ENCODE measurements at places on chromosomes 3 and 15.

DNA sequence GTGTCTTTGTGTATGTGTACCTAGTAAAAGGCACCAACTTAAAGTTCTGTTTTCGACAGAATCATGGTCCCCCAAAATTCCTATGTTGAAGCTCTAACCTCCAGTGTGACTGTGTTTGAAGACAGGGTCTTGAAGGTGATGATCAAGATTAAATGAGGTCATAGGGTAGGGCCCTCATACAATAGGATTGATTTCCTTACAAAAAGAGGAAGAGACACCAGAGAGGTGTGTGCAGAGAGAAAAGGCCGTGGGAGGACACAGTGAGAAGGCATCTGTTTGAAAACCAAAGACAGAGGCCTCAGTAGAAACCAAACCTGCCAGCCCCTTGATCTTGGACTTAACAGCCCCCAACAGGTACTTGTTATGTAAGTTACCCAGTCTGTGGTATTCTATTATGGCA lies 52.0 kb upstream of the CORO2B start:
- no peak for DNase-seq

DNA sequence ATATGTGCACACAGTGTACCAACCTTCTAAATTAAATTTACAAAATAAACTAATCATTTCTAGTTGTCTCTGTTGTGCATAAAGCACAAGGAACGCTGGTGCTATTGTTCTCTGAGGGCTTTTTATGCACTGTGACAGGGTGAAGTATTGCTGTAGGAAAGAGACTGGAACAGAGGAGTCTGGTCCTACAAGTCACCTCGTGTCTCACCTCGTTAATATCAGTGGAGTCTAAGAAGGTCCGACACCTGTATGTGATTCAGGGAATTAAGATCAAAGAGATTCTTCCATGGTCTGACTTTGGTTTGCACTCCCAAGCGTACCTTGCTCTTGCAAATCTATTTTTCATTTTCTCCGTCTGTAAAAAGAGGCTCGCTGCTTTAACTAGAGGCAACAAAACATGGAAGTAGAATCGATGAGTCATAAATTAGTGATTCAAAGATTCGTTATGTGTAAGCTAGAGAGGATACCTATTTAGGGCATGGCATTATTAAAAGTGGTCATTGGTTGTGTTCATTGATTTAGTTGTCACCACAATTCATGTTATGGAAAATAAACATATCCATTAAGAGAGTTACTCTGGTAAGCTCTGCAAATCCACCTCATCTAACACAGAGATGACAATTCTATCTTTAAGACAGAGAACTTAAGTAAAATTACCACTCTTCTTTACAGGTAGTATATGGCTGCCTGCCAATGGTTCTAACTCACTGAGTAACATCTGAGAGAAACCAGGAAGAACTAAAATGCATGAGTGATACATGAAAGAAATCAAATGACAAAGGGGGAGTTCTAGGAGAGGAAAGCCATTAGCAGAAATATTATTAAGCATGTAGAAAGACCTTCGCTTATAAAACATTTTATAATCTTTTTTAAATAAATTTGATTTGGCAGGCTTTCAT lies 219.4 kb upstream of the GBE1 start:
- DNase-seq: no peak

GRCh38 chr15:62491642-62492041 lies 326.6 kb upstream of the C2CD4B start:
- no peak for DNase-seq

DNA sequence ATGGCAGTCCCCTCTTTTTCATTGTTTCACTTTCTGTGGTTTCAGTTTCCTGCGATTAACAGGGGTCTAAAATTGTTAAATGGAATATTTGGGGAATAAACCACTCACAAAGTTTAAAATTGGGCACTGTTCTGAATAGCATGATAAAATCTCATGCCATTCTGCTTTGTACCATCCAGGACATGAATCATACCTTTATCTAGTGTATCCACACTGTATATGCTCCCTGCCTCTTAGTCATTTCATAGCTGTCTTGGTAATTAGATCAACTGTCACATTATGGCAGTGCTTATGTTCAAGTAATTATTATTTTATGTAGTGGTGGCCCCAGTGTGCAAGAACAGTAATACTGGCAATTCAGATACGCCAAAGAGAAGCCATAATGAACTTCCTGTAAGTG lies 734.5 kb downstream of the ZPLD1 start:
- DNase-seq: no peak

DNA sequence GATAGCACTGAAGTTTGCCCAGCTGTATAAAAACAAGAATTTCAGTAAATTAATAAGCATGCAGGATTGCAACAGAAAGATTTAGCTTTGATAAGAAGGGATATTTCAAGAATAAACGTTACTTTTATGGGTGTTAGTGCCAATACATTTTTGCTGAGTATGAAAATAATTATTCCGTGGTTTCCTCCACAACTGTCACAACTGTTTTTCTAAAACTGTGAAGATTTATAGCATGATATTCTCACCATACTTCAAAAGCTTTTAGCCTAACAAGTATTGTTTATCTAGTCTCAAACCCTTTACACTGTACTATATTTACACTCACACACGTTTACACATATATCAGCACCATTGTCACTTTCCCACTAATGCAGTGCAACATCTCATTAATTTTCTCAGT lies 200.5 kb downstream of the TPRG1 start:
- DNase-seq: no peak

DNA sequence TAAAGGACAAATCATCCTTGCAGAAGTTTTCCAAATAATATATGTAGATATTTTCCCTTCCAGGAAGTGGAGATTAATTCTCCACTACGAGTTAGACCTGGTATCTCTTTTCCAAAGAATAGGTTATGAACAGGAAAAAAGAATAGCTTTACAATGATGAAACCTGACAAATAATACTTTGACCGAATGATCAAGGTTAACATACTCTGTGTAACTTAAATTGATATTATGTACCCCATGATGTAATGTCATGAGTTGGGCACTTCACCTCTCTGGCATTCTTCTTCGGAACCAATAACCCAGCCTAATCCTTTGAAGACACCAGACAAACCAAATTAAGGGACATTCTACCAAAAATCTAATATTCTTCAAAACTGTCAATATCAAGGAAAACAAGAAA lies 48.7 kb upstream of the CNTN3 start:
- no peak for DNase-seq

- DNase-seq: no peak
These were observed 86.1 kb downstream of the SAMMSON start for GRCh38 chr3:70085613-70086012.

DNA sequence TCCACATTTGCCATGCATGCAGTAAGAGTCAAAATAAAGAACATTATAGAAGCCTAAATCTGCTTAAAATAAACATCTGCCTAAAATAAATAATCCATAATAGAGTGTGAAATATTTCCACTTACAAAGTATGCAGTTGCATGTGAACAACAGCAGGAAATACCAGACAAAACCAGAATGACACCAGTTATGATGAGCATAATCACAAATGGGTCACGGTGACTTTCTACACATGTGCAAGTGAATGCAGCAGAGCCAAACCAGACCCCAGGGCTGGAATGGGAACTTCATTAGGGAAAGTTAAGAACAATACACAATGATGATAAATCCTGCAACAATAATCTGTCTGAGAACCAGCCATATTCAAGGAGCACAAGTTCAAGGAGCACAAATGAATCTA lies 615.5 kb downstream of the ROBO2 start:
- no peak for DNase-seq

- DNase-seq: no peak
These were observed 466.0 kb upstream of the THBS1 start for GRCh38 chr15:39114690-39115378.

GRCh38 chr3:109066864-109067263 lies 51.1 kb downstream of the MORC1 start:
- no peak for DNase-seq

Data from C1 segment of cervical spinal cord (tissue), 14 donors.